Activated T-helper 17 cell treated with anti-CD3 and anti-CD28 coated beads, Interleukin-2, amount 50 U/mL, for 72 hours (primary cell): ENCODE measurements at places on chromosomes 6 and 20.

GRCh38 chr6:56404599-56404998, 157.2 kb upstream of the COL21A1 start:
- no peaks in the 10 kb centered on the region for H3K27me3 ChIP-seq
- H3K4me3 ChIP-seq = no peak overlapping the region
- H3K27ac ChIP-seq = no peak overlapping the region
- no peaks in the 10 kb centered on the region for H3K36me3 ChIP-seq
- no peaks in the 10 kb centered on the region for H3K4me1 ChIP-seq

GRCh38 chr6:36066817-36067216, 39.2 kb downstream of the MAPK14 start:
- no peaks in the 10 kb centered on the region for H3K27me3 ChIP-seq
- no peak for ATAC-seq
- no peak overlapping the region for H3K4me3 ChIP-seq
- peaks cover 31% of the 10 kb centered on the region for H3K4me1 ChIP-seq
- peak overlapping the region; percentile 45 for H3K27ac ChIP-seq

GRCh38 chr20:18995455-18995854, 181.9 kb downstream of the SCP2D1 start:
- no peaks in the 10 kb centered on the region for H3K4me1 ChIP-seq
- H3K4me3 ChIP-seq = no peak overlapping the region
- H3K36me3 ChIP-seq = no peaks in the 10 kb centered on the region
- no peak overlapping the region for H3K27ac ChIP-seq
- ATAC-seq = peak; percentile 49

DNA sequence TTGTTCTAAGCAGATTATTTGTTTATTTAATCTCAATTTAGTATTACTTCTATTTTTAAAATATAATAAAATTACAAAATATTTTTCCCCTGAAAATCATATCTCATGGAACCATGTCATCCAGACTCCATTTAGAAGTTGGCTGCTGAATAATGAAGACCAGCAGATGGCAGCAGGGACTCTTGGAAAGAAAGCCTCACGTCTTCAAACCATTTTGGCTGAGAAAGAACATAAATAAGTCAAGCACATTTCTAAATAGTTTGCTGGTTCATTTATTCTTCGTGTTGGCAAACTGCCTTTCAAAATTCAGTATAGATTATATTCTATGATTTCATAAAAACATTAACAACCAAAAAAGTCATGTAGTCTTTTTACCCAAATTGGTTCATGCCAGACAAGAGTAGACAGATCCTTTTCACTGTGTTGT, 71.7 kb downstream of the RCAN2 start:
- H3K36me3 ChIP-seq = no peaks in the 10 kb centered on the region
- H3K4me3 ChIP-seq = no peak overlapping the region
- H3K27me3 ChIP-seq = peaks cover 23% of the 10 kb centered on the region
- no peak overlapping the region for H3K27ac ChIP-seq
- H3K4me1 ChIP-seq = no peaks in the 10 kb centered on the region
- no peak for ATAC-seq

- ATAC-seq = no peak
- H3K27me3 ChIP-seq = no peaks in the 10 kb centered on the region
- H3K27ac ChIP-seq = no peak overlapping the region
- H3K4me1 ChIP-seq = peaks cover 12% of the 10 kb centered on the region
These were observed 42.3 kb upstream of the NAA20 start for GRCh38 chr20:19974630-19975435.

DNA sequence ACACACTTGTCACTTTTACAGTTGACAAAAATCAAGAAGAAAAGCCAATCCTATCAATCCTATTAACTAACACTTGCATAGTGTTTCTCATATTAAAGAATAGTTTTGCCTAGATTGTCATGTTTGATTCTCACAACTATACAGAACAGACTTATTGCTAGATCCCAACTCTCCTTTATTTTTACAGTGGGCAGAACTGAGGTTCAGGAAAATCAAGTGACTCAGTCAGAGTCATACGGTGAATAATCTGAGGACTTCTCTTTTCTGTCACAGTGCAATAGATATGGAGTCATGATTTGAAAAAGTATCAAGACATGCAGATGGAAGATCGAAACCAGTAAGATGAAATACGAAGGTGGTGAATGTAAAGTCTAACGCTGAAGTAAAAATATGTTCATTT, 195.1 kb upstream of the CITED2 start:
- ATAC-seq = peak; percentile 98
- peak overlapping the region; percentile 6 for H3K27ac ChIP-seq
- no peaks in the 10 kb centered on the region for H3K27me3 ChIP-seq
- H3K4me3 ChIP-seq = peak overlapping the region; percentile 58

GRCh38 chr6:3732345-3733141, 19.0 kb downstream of the PXDC1 start:
- no peak overlapping the region for H3K27ac ChIP-seq
- peak; percentile 70 for ATAC-seq
- H3K4me3 ChIP-seq = no peak overlapping the region
- peaks cover 11% of the 10 kb centered on the region for H3K4me1 ChIP-seq
- H3K36me3 ChIP-seq = peaks cover 43% of the 10 kb centered on the region

- no peak overlapping the region for H3K27ac ChIP-seq
- no peak overlapping the region for H3K4me3 ChIP-seq
- peaks cover 4% of the 10 kb centered on the region for H3K4me1 ChIP-seq
These were observed 95.2 kb downstream of the GMPR start for GRCh38 chr6:16333580-16333979.

DNA sequence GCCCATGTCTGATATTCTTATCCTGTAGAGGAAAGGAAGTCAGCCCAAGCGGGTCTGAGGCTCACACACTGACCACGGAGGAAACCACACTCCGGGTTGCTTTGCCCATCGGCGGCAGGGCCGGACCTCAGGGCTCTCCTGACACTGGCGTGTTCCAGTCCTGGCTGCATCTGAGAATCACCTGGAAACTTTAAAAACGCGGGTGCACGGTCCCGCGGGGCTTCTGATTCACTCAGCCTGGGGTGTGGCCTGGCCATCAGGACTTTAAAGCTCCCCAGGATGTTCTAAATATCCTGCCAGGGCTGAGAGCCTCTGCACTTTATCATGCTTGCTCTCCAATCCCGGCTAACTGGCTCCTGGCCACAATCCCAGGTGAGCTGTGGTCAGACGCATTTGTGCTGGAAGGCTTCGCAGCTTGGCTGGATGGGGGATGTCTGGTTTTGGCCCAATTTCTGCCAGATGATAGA, 47.7 kb upstream of the DACT2 start:
- no peaks in the 10 kb centered on the region for H3K36me3 ChIP-seq
- H3K27ac ChIP-seq = no peak overlapping the region
- H3K27me3 ChIP-seq = peaks cover 8% of the 10 kb centered on the region
- peaks cover 5% of the 10 kb centered on the region for H3K4me1 ChIP-seq
- ATAC-seq = no peak
- no peak overlapping the region for H3K4me3 ChIP-seq

GRCh38 chr6:109008537-109009235, 86.0 kb downstream of the SESN1 start:
- H3K27ac ChIP-seq = peak overlapping the region; percentile 90
- H3K4me1 ChIP-seq = peaks cover 45% of the 10 kb centered on the region
- no peaks in the 10 kb centered on the region for H3K27me3 ChIP-seq
- peak overlapping the region; percentile 90 for H3K4me3 ChIP-seq
- peaks cover 16% of the 10 kb centered on the region for H3K36me3 ChIP-seq
- ATAC-seq = peak; percentile 45

DNA sequence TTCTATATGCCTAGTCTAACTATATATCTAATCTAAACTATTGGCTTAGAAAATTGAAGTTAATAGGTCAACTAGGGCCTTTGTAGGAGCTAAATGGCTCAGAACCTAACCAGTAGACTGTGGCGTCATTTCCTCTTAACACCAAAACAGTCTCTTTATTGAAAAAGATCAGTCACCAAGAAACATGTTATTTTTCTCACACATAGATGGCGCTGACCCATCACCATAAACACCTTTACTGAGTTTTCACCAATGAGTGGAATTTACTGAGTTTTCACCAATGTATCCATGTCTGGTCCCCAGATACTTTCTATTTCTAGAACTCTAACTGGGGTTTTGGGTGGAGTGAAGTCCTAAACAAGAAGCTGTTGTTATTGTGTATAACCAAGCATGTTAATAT, 636.0 kb downstream of the BCKDHB start:
- H3K27ac ChIP-seq = no peak overlapping the region
- no peak overlapping the region for H3K4me3 ChIP-seq
- no peaks in the 10 kb centered on the region for H3K36me3 ChIP-seq
- ATAC-seq = no peak
- no peaks in the 10 kb centered on the region for H3K4me1 ChIP-seq

DNA sequence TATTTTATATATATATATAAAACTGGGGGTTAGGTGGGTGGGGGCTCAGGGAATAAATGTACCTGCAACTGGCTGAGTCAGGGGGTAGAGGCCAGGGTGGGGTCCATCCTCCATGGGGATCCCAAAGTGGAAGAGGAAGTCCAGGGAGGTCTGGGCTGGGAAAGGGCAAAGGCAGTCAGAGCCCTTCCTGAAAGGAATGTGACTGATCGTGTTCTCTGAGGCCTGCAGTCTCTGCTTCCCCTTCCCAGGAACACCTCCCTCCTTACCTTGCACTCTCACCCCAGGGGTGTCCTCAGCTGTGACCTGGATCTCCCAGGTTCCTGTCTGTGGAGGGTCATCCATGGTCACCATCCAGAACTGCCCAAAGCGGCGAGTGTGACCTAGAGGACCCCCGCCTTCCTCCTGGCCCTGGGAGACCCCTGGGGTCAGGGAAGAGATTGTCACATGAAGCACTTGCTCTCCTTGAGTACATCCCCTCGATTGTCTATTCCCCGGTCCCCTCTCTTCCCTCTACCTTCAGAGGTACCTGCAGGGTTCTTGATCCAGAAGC, 4.7 kb downstream of the SAPCD1 start:
- ATAC-seq = no peak
- peaks cover 12% of the 10 kb centered on the region for H3K36me3 ChIP-seq
- no peak overlapping the region for H3K4me3 ChIP-seq
- H3K27me3 ChIP-seq = no peaks in the 10 kb centered on the region

DNA sequence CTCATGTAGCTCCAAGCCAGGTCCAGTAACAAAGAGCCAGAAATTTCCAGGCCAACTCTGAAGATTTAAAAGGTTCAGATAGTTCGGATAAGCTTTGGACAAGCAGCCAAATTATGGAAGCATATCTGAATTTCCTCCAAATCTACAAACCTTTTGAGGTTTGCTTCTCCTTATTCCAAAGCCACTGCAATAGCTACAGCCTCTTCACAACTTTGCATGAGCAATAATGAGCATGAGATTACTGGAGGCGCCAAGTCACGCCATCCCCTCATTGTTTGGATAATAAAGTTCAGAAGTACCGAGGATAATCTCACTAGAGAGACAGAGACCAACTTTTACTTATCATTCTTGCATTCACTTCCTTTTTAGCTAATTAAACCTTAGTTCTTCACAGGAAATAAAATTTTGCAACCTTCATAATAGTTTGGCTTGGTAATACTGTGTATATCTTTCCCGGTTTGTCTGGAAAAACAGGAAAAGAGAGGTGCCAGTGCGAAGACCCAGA, 329.6 kb upstream of the RSPO3 start:
- no peaks in the 10 kb centered on the region for H3K4me1 ChIP-seq
- H3K27me3 ChIP-seq = peaks cover 5% of the 10 kb centered on the region
- ATAC-seq = no peak
- H3K4me3 ChIP-seq = no peak overlapping the region

- no peak overlapping the region for H3K4me3 ChIP-seq
- H3K27ac ChIP-seq = no peak overlapping the region
- H3K4me1 ChIP-seq = no peaks in the 10 kb centered on the region
These were observed 90.2 kb upstream of the SULF2 start for GRCh38 chr20:47875297-47876025.

- no peak overlapping the region for H3K27ac ChIP-seq
- no peak for ATAC-seq
- no peaks in the 10 kb centered on the region for H3K36me3 ChIP-seq
These were observed 131.0 kb downstream of the ANKRD60 start for GRCh38 chr20:58097429-58097828.
